ENCODE measurements at places on chromosomes 1 and 21.

- ATAC-seq = no peak
Observed at GRCh38 chr1:1435911-1436629, 580 bp downstream of the VWA1 start.

GRCh38 chr1:99820546-99820945, 29.6 kb upstream of the AGL start:
- peak; percentile 48 for ATAC-seq

DNA sequence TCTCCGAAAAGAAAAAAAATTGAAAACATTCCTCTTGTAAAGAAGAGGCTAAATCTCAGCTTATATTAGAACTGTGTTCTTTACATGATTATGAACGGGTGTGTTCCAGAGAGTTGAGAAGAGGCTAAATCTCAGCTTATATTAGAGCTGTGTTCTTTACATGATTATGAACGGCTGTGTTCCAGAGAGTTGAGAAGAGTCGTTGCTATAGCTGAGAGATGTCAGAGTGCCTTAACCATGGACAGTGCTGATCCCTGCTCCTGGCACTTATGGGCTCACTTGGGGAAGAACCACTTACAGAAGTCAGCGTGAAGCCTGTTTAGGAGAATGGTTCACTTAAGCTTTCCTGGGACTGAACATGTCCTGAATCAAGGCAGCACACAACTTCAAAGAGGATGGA, 35.0 kb downstream of the SLC35F3 start:
- ATAC-seq = no peak

GRCh38 chr21:40924641-40925040, 77.7 kb upstream of the DSCAM start:
- no peak for ATAC-seq

- ATAC-seq = no peak
Observed at GRCh38 chr21:29296446-29296845, 2.3 kb upstream of the BACH1 start.
